Activated CD4-positive, alpha-beta T cell treated with anti-CD3 and anti-CD28 coated beads, Interleukin-2, amount 50 U/mL, for 1 hour (primary cell): ENCODE measurements at places on chromosomes 13 and 19.

DNA sequence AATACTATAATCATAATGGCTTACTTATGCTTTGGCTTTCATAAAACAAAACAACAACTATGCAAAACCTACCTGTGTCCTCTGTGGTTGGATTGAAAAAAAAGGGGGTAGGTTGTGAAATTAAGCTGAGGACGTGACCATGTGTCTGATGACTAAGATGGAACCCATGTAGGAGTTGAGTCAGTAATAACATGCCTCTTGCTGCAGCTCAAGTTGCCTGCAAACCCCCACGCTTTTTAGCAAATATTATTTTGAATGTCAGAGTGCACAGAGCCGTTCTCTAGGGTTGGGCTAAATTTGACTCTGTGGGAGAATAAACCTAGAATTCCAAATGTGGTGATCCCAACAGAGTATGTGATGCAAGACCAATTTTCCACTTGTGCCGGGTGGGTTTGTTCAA is 209.3 kb downstream of the KCNRG start:
- no peak for DNase-seq

- DNase-seq: no peak
These were observed 26.8 kb downstream of the VWA8 start for GRCh38 chr13:41934120-41934519.

- no peak for DNase-seq
These were observed at the start of gene OLFM2 for GRCh38 chr19:9936326-9937000. OLFM2 (minus strand) TSS chr19:9936515; CDS start chr19:9936366, 149 bp downstream.

DNA sequence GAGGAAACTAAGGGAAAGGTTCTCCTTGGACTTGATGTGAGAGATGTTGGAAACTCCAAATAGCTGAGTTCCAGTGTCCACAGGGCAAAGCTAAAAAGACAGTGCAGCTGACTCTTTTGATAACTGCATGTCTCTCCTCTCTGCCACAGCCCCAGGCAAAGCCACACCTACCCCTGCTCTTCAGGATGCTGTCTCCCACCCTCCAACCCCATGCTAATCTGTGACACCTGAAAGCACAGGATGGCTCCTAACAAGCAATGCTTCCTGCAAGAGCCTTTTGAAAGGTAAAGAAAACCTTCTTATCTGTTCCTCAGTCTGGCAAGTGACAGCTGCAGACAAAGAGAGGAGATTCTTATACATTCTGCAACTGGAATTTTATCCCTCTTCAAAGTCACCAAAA is 14.5 kb downstream of the SLC46A3 start:
- no peak for DNase-seq

GRCh38 chr13:20997301-20998161 is 63.9 kb downstream of the LATS2 start:
- no peak for DNase-seq

GRCh38 chr19:49287141-49287770 is 37.7 kb downstream of the SLC6A16 start:
- DNase-seq: no peak
